ENCODE measurements at places on chromosomes 4 and X.

DNA sequence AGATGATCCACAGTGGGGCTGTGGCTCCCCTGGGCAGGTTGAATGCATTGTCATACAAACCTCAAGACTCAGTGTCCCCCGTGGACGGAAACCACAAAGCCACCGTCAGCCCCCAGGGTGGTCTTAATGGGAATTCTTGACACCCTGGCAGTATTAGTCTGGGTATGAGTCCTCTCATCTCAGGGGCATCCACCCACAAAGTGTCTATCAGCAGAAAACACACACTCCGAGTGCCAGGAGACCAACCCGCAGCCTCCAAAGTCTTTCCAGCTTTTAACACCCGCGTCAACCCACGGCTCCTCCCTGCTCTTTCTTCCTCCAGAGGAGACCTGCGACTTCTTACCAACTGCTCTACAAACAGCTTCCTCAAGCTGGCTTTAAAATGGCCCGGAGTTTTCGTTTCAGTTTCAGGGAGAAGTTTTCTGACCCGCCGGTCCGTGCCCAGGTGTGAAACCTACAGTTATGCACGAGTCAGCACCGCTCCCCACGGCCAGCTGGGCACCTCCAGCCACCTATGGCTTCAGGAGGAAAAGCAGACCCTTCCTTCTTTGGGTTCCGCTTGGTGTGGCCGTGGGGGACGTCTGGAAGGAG is 14.4 kb upstream of the ASMTL start:
- no peak for DNase-seq

GRCh38 chr4:19164334-19164733 is 1087.4 kb upstream of the SLIT2 start:
- DNase-seq: no peak

- DNase-seq: peak; percentile 8
These were observed 384.8 kb downstream of the FAM133A start for GRCh38 chrX:94058728-94059382.

- peak; percentile 58 for DNase-seq
These were observed 37.7 kb upstream of the ARAF start for GRCh38 chrX:47523297-47523696.

DNA sequence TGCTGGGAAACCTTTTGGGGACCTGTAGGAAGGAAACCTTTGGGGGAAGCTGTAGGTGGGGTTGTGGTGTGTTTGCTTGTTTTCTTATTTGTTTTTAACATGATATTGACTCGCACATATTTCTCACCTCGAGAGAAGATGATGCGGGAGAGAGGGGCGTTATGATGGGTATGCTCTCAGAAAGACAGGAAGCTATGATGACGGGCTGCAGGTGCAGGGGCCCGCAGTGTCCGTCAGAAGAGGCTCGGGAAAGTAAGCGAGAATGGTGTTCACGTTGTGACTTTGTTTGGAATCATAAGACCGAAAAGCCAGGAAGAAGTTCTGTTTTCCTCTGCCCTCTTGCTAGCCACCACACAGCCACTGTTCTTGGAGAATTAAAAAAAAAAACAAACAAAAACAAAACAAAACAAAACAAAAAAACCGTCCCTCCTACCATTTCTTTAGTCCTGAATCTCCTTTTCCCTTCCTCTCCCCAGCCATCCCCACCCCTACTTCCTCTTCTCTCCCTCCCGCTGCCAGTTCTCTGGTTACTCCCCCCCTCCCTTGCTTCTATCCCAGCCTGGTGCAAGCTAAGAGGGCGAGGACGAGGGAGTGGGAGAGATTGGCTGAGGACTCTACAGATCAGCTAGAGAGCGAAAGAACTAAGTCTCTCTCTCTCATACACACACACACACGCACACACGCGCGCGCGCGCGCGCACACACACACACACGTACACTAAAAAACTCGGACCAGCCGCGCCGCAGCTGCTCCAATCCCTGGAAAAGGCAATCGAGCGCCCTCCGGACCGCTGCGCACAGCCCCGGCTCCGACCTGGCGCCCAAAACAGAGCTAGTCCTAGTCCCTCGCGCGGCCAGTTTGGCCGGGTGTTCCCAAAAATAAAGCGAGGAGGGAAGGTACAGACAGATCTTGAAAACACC is at the start of gene BMP3:
BMP3 (plus strand) TSS at position 648 of the 920 bp plus-strand sequence. CDS start 577 bp downstream, outside the sequence.
- DNase-seq: no peak

DNA sequence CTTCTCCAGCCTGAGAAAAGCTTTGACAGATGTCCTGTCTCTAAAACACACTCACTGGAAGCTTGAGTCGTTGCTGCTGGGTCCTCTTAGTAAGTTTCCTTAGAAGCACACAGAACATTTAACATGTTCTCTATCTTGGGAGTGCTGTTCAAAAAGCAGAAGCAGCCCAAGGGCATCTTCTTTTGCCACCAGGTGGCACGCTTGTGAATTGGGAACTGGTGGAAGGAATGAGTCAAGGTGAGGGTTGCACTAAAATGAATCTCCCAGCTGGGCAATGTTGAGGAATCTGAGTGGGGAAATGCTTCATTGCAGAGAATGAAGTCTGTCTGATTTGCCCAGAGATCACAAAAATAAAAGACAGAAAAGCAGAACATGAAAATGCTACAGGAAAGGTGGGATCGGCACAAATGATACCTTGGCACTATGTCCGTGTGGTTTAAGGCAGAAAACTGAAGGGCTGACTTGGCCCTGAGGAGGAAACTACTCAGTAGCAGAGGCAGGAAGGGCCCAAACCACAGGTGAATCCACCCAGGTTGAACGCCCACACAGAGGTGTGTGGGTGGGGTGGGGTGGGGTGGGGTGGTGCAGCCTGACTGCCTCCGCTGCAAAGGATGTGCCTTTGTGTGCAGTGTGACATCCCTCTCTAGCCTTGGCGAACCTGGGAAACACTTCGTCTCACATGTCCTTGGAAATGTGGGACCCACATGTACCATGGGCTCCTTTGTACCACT is 26.0 kb downstream of the KIT start:
- DNase-seq: peak; percentile 18

DNA sequence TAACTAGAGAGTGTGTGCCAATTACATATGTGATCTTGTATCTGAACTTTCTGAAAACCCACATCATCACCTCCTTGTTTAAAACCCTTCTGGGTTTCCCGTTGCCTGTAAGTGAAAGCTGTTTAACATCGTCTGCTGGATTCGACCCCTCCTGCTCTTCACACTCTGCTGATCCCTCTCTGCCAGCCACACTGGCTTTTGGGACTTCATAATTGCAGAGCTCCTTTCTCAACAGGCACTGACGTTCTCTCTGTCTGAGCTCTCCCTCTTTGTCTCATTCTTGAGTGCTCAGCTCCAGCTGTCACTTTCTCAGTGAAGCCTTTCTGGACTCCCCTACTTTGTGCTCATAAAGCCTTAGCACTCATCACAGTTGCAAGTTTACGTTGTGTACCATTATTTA is 153.9 kb downstream of the CEP135 start:
- no peak for DNase-seq

DNA sequence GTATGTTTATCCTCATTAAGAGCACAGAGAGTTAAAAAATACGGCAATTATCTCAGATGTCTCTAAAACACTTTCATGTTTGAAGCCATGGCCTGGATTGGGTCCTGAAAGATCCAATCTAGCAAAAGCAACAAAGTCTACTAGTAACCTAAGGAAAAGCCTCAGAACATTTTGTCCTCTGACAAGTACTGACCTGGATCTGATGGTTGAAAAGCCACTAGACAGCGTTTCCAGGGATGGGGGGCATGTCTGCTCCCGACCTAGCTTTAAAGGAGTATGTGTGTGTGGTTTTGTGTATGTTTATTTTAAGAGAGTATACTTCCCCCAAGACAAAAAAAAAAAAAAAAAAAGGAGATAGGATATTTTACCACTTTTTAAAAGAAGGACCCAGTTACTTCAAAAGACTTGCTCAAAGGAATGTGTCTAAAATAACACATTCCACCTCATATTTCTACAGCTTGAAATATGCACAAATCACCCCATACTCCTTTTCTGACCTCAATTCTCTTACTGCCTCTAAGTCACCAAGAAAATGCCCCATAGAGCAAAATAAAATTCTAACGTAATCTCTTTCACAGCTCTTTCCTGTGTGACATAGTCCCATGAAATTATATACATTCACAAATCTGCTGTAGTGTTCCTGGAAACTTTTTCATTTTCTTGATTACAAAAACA is 189.0 kb upstream of the TTC29 start:
- no peak for DNase-seq

DNA sequence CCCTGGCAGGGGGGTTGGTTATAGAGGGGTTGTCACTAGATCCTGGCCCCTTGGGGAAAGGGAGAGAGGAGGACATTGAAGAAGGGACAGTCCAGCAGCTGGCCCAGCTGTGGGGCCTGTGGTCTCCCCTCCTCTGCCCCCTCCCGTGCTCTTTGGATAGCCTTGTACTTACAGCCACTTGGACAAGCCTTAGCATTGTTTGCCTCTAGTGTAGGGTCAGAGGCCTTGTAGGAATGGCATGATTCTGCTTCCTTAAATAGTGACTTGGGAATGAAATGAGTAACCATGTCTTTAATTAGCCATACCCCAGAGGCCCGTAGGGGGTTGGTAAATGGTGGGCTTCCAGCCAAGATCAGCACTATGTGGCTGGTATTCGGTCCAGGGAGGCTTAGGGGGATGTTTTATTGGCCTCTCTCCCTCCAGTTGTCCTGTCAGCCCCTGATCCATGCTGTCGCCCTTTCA is 230.6 kb downstream of the PTTG2 start:
- DNase-seq: peak; percentile 89

DNA sequence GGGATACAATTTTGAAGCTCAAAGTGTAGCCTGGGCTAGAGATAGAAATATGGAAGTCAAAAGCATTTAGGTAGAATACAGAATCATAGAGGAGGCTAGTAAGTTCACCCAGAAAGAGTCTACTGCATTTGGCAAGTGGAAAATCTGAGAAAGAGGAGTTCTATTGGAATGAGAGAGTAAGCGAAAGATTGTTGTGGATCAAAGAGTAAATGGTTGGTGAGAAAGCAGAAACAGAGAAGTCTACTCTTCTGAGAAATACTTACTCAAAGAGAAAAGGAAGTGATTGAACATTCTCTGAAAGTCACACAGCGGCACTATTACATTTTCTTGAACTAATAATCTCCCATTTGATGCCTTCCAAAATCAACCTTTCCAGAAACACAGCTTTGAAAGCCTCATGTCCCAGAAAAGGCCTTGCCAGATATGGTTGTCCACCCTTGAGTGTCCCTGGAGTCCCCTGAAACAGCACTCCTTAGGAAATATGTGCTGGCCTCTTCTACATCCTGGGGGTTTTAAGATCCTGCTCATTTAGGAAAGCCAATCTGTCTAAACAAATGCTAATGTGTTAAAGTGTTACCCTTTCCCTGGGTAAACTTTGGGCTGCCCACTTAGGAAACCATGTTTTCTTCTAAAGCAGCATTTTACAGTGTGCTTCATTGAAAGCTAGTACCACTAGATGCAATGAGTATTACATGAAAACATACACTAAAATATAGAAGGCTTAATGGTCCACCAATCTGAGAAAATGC is 132.6 kb downstream of the INPP4B start:
- DNase-seq: no peak

DNA sequence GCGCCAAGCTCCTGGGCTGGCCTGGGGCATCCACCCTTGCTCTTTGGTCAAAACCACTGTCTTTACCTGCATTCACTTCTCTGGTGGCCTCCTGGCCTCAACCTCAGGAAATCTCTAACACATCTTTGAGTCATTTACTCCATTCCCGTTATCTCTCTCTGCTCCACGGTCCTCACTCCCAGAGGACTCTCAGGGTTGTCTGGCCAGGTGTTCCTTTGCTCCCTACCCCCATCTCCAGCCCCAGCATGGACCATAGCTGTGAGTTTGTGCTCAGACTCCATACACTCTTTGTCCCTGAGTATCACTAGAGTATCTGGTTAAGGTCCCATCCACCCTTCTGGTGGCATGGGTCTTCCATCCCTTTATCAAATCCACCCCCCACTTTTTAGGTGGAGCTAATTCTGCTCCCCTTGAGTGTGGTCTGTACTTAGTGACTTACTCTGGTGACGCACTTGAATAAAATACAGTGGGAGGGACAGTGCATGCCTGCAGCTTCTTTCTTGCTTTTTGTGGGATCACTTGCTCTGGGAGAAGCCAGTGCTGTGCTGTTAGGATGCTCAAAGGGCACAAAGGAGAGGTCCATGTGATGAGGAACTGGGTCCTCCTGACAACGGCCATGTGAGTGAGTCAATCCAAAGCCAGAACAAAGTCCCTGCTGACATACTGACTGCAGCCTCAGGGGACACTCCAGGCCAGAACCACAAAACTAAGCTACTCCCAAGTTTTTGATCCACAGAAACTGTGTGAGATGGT is 44.3 kb downstream of the IGFBP7 start:
- DNase-seq: peak; percentile 78

GRCh38 chr4:88107406-88108107 is 50.9 kb downstream of the ABCG2 start:
- DNase-seq: peak; percentile 7

DNA sequence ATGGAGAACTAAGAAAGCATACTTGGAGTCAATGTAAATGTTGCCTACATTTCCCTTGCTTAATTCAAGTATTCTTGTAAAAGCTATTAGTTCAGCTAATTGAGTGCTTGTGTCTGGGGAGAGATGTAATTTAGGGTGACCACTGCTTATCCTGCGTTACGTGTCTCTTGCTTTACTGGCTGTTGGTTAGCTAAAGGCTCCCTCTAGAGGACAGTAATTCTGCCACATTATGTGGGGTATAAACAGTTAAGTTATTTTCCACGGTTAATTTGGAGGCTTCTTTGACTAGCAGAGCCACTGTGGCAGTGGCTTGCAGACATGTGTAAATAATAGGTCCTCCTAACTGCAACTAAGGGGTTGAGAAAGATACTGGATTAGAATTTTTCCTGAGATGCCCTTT is 25.3 kb upstream of the NAF1 start:
- peak; percentile 7 for DNase-seq

DNA sequence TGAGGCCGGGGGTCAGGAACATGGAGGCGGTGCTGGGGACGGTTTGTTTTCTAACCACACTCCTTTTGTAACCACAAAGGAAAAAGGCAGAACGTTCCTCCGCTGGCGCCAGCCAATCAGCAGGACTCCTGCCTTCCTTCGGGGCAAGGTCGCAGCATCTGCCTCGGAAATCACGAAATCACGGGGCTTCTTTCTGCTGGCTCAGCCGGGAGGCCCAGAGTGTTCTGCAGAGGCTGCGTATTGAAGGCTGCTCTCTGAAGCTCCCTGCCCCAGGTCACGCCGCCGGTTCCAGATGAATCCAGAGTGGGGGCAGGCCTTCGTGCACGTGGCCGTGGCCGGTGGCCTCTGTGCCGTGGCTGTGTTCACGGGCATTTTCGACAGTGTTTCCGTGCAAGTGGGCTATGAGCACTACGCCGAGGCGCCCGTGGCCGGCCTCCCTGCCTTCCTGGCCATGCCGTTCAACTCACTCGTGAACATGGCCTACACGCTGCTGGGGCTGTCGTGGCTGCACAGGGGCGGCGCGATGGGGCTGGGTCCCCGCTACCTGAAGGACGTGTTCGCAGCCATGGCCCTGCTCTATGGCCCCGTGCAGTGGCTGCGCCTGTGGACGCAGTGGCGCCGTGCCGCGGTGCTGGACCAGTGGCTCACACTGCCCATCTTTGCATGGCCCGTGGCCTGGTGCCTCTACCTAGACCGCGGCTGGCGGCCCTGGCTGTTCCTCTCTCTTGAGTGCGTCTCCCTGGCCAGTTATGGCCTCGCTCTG is 9.4 kb downstream of the TMEM187 start:
- DNase-seq: peak; percentile 40

GRCh38 chr4:109701566-109702410 is 1.5 kb downstream of the CASP6 start:
- no peak for DNase-seq

GRCh38 chr4:15771216-15772058 is 6.7 kb upstream of the CD38 start:
- DNase-seq: no peak
